GM19239 (cell line): ENCODE measurements at places on chromosomes 2 and 18.

DNA sequence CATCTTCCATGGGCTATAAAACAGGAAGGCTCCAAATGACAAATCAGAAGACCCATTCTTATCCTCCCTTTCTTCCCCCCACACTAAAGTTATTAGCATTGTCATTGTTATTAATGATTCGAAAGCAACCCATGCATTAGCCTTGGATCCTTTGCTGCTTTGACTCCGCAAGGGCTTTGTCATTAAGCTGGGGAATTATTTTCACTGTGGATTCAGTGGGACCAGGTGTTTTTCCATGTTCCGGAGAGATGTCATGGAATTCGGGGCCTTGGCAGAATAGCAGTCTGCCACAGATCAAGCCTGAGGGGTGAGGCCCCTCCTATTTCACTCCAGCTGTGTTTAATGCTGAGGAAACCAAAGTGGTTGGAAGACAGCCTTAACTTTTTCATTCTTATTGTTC, 357.1 kb downstream of the EN1 start:
- no peak for DNase-seq

GRCh38 chr2:142824756-142825155, 52.7 kb upstream of the KYNU start:
- no peak for DNase-seq

DNA sequence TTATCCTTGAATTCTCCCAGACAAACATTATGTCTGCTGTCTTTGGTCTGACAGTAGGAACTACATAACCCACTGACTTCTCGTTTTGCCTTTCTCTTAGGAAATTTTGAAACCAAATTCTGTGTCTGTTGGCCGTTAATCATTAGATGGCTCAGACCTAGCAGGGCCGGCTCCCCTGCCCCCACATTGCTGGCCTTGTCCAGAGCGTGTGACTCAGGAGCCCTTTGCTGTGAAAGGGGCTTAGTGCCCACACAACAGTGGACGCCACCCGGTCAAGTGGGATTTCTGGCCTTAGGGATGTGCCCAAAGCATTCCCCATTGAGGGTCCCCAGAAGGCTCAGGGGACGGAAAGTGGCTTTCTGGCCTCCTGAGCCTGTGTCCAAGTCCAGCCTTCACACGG, 137.5 kb downstream of the CTIF start:
- DNase-seq: no peak

DNA sequence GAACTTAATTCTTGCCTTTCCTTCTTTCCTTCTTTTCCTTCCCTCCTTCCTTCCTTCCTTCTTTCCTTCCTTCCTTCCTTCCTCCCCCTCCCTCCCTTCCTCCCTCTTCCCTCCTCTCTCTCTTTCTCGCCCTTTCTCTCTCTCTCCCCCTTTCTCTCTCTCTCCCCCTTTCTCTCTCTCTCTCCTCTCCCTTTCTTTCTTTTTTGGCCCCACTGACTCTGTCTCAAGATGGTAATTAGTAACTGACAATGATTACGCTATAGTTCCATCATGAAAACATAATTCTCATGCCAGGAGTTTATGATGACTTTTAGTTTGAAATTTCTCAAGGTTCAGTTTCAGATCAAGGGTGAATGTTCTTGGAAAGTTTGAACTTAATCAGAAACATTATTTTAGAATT, 14.8 kb upstream of the CTLA4 start:
- no peak for DNase-seq

GRCh38 chr2:174873471-174873870, 109.2 kb upstream of the CHRNA1 start:
- DNase-seq: no peak

- DNase-seq: no peak
Observed at GRCh38 chr2:41475959-41476358, 571.9 kb upstream of the PKDCC start.

GRCh38 chr18:75168619-75169018, 40.3 kb downstream of the PTGR3 start:
- DNase-seq: no peak

DNA sequence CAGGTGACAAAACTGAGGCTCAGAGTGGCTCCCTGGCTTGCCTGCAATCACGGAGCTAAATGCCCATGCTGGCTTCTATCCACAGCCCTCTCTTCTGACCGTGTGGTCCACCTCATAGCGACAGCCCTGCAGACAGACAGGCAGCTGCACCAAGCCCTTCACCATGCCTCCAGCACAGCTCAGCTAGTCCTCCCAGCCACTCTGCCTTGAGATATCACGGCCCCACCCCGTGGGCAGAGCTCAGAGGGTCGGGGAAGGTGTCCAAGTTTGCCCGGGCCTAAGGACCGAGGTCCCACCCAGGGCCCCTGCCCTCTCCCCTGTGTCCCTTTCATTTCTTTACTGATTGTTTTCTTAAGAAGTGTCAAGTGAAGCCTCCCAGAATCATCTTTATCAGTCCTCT, 128.2 kb upstream of the GLI2 start:
- DNase-seq: no peak

DNA sequence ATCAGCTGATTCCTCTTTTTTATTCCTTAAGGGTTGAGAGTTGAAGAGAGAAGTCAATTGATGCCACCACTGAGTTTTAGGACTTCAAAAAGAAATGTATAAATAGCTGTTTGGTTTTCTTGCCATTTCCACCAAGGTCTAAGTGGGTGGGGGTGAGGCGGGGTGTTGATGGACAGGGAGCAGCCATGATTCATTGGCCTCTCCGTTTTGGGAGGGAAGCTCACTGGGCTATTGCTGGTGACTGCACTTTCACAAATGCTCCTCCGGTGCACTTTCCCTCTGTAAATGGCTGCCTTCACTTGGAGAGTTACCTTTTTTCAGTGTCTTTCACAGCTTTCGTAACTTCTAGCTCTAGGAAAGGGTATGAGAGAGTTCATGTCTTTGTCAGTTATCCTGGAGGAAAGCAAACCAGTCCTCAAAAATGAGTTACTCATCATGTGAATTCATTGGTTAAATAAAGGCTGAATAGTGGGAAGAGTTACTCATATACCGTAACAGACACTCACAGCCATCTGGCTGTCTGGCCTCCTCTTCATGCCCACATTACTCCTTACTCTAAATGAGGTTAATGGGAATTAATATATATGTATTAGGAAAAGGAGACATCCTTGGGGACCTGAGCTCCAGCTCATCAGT, 17.4 kb upstream of the CTAGE1 start:
- DNase-seq: no peak

- no peak for DNase-seq
Observed at GRCh38 chr18:21242780-21243401, 859 bp downstream of the GREB1L start.

- DNase-seq: no peak
Observed at GRCh38 chr2:134289225-134289624, 35.4 kb downstream of the MGAT5 start.

DNA sequence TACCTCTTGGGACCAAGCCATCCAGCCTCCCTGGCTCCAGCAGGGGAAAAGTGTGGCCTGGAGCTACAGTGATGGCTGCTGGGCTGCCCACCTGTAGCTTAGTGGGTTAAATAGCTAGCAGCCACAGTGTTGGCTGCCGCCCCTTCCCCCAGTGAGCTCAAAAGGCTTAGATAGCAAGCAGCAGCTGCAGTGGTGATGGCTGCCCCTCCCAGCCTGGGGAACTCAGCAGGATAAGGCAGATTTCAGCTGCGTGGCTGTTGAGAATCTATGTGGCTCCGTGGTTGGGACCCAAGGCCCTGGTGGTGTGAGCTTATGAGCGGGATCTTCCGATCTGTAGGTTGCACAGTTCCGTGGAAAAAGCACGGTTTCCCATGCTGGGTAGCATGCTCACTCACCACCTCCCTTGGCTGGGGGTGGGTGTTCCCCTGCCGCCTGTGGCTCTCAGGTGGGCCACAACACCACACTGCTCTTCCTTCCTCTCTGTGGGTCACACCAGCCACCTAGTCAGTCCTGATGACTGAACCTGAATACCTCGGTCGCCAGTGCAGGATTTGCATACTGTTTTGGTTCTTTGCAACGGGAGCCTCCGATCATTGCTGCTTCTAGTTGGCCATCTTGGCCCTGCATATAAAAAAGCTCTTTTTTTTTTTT, 946.5 kb upstream of the FAM98A start:
- DNase-seq: no peak
